ENCODE measurements at places on chromosomes 12 and 14.

DNA sequence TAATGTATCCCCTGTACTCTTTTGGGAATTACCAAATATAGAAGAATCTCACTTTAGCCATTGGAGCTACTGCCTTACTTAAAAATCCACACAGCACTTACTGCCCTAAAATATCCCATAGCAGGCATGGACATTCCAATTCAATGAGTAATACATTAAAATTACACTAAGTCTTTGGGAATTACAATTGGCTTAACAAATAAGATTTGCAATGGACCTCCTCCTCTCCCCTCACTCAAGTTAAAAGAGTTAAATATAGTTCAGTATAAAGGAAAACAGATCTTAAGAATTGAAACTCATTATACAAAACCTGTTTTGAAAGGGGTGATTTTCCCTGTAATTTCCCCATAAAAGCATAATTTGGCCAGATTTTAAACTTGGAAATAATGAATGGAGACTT, 477.1 kb downstream of the SLC16A7 start:
- DNase-seq: no peak

- no peak for DNase-seq
Observed at GRCh38 chr14:63487724-63488123, 55.5 kb downstream of the PPP2R5E start.

- no peak for DNase-seq
Observed at GRCh38 chr12:63319936-63320633, 169.1 kb upstream of the AVPR1A start.

- no peak for DNase-seq
Observed at GRCh38 chr14:74218462-74218861, 20.8 kb upstream of the VSX2 start.

- DNase-seq: no peak
Observed at GRCh38 chr14:96671218-96671617, 126.0 kb upstream of the VRK1 start.
